ENCODE measurements at places on chromosomes 3 and 15.

DNA sequence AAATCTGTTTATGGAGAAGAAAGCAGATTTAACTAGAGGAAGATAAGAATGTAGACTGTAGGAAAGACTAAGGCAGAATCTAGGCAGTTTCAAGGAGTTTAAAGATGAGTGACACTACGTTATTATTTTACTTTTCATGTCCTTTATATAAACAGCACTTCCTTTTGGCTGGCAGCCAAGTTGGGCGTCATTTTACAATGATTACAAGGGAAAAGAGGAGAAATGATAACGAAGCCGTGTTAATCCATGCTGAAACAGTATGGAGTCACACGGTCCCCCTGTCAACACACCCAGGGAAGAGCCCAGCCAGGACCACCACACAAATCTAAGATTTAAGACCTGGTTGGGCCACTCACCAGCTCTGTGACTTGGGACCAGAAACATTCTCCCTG lies 83.7 kb upstream of the NEO1 start:
- DNase-seq = no peak

- DNase-seq = no peak
Observed at GRCh38 chr3:101017017-101017416, 23.8 kb upstream of the ABI3BP start.

DNA sequence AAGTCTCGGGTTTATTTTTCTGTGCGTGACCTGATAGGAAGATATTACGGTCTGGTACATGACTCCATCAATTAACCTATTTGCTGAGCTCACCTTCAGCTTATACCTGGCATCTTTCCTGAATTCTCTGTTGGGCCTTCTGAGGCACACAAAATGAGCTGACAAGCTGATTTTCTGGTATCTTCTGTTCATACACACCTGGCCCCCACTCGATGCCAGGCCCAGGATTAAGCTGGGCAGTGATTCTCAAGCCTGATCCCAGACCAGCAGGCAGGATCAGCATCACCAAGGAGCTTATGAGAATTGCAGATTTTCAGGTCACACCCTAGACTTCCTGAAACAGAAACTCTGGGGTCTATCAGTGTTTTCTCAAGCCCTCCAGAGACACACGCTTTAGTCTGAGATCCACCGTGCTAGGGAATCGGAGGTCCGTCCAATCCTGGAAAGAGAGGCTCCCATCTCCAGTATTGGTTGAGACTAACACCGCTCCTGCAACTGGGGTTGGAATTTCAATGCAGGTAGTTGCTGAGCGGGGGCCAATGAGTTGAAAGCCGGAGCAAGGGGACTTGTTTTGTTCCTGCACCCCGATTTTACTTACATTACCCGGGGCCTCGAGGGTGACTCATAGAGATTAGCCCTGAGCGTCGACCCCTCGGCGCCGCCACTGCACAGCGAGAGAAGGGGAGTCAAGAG lies 636 bp upstream of the EIF1B start:
- no peak for DNase-seq

DNA sequence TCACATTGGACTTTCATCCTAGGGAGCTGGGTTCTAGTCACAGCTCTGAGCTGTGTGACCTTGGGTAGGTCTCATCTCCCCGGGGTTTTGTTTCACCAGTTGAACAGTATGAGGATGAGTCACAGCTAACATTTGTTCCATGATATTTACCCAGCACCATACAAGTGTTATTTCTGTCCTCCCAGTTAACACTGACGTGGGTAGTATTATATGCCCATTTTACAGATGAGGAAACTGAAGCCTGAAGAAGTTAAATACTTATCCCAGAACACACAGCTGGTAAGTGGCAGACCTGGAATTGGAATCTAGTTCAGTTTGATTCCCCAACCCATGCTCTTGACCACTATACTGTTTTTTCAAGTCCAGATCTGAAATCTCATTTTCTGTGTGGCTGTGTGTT lies 908 bp upstream of the RARB start:
- DNase-seq = no peak

DNA sequence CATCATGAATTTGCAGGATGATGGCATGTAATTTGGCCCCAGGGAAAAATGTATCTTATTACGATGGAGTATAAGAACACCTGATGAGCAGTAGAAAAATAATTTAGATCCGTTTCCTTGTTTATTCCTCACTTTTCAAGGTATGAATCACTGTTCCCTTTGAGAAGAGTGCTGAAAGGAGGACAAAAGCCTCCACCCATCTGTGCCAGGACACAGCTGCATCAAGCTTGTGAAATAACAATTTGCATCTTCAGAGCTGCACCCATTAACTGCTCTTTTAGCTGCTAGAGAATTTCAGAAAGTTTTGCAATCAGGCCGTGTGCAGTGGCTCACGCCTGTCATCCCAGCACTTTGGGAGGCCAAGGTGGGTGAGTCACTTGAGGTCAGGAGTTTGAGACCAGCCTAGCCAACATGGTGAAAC lies 9.6 kb downstream of the CLDND1 start:
- peak; percentile 60 for DNase-seq

- peak; percentile 98 for DNase-seq
Observed at GRCh38 chr15:49155110-49155833, at the start of gene COPS2. Gene COPS2, minus strand, starts transcription at chr15:49155599. Its CDS starts 21 bp downstream, at chr15:49155578.

- no peak for DNase-seq
Observed at GRCh38 chr3:34229876-34230275, 431.4 kb downstream of the PDCD6IP start.

DNA sequence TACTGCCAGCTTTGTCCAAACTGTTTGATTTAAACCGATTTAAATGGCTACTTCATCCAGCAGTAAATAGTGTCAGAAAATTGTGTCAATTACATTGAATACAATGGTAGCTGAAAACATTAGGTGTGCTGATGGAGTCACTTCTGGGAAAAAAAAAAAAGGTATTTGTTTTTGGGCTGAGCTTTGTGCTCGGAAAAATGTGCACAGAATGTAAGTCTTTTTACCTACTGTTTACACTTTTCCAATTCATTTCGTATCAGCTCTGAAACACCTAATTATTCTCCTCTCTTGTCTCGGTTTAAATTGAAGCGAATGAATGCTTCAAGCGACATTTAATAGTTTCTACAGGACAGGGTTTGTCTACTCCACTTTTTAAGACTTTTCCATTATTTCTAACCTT lies 1078.4 kb downstream of the ROBO1 start:
- DNase-seq = no peak

Measured in HS-5 (cell line).